CD4-positive, alpha-beta memory T cell (primary cell): ENCODE measurements at places on chromosomes 4 and X. TPM values are rescaled to one million over a fixed set of nuclear protein-coding genes. Genes with fewer than 3 reads are reported as not detected.

- no peak overlapping the region for H3K27ac ChIP-seq
- H3K27me3 ChIP-seq, result no peaks in the 10 kb centered on the region
- no peaks in the 10 kb centered on the region for H3K36me3 ChIP-seq
- peaks cover 17% of the 10 kb centered on the region for H3K4me1 ChIP-seq
- no peak overlapping the region for H3K4me3 ChIP-seq
- DNase-seq, result no peak
Observed at GRCh38 chr4:11483046-11483445, 54.4 kb upstream of the HS3ST1 start.

DNA sequence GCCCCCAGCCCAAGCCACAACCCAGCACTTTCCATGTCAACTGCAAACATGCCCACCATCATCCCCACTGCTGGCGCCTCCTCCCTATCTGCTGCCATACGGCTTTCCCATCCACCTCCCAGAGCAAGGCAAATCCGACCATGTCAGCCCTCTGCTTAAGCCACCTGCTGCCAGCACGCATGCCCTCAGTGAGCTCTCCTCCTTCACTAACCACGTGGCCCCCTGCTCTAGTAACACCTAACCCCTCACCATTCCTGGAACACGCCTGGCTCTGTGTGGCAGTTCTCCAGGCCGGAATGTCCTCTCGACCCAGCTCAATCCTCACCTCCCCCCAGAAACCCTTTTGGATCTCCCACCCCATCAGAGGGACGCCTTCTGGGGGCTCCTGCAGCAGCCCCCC, 17.4 kb downstream of the BCAP31 start:
- peaks cover 5% of the 10 kb centered on the region for H3K4me1 ChIP-seq
- no peak overlapping the region for H3K27ac ChIP-seq
- H3K4me3 ChIP-seq, result no peak overlapping the region
- no peak for DNase-seq

- no peak overlapping the region for H3K4me3 ChIP-seq
- no peaks in the 10 kb centered on the region for H3K27me3 ChIP-seq
- H3K4me1 ChIP-seq, result no peaks in the 10 kb centered on the region
- no peak overlapping the region for H3K27ac ChIP-seq
- DNase-seq, result no peak
- H3K36me3 ChIP-seq, result no peaks in the 10 kb centered on the region
Observed at GRCh38 chr4:7699031-7699430, 240.6 kb downstream of the AFAP1 start.

Gene TREX2
- polyA plus RNA-seq, result not detected

Gene P2RY4
- not detected for polyA plus RNA-seq

- DNase-seq, result no peak
- no peak overlapping the region for H3K27ac ChIP-seq
- no peaks in the 10 kb centered on the region for H3K4me1 ChIP-seq
- H3K4me3 ChIP-seq, result no peak overlapping the region
- no peaks in the 10 kb centered on the region for H3K27me3 ChIP-seq
Observed at GRCh38 chrX:7294483-7294882, 146.5 kb upstream of the PUDP start.

Gene CSAG1
- polyA plus RNA-seq, result not detected
